HTR-8/SVneo (cell line): ENCODE measurements at places on chromosomes 1 and 21.

DNA sequence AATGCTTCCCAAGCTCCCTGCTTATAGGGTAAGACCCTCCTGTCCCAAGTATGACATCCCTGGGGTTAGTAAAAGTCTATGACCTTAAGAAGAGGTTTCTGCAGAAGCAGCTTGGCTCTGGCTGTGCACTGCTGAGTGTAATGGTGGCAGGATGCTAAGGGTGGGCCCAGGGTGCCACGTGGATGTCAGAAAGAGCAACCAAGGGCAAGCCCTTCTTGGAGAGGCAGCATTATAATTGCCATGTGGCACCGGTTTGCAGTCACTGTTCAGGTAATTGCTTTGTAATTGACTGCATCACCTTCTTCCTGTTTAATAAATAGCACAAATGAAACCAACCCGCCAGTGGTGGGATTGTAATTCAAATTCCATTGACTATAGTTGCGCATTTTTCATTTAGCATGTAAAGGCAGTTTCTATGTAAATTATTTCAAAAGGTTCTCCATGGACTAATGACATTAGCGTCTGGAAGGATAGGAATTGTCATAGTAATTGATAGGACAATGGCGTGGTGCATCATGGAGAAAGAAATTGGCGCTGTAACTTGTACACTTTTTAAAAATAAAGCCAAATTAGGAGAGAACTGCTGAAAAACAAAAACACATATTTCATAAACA is 490.6 kb upstream of the VAMP3 start:
- DNase-seq = no peak

DNA sequence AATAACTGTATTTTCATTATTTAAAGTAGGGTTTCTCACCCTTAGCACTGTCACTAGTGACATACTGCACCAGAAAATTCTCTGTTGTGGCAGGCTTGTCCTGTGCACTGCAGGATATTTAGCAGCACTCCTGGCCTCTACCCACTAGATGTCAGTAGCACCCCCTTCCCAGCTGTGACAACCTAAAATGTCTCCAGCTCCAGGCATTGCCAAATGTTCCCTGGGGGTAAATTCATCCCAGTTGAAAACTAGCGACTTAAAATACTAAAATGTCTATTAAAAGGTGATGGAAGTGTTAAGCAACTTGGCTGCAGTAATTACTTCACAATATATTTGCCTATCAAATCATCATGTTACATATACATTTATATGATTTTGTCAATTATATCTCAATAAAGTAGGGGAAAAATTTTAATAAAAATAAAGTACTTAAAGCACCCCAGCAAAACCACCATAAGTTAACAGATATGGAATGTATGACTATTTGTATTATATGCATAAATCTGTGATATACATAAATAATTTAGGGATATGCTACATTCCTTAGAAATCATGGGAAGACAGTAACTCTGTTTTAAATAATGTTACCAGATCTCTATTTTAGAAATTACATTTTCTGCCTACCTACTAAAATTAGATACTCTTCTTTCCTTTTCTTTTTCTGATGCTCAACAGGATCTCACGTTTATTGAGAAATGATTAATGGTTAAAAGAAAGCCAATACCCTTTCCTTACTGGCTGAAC is 74.6 kb downstream of the ARID4B start:
- peak; percentile 39 for DNase-seq

- no peak for DNase-seq
Measured at GRCh38 chr1:117076648-117077047, 16.5 kb downstream of the TTF2 start.

DNA sequence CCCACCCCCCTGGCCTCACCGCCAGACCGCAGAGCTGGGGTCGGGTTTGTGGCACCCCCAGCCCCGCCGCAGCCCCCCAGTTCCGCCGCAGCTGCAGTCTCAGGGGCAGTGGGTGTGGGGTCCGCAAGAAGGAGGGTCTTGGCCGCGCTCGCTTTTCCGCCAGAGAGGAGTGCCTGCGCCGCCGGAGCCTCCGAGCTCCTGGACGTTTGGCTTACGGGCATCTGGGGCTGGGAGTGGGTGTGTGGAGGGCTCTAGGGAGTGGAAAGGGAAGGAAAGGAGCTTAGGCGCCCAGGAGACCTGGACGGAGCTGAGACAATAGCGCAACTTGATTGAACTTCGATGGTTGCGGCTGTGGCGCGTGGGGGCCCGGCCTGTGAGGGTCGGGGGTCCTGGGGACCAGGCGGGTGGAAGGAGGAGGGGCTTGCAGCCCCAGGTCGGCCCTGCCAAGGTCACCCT is 88.8 kb upstream of the IPO9 start:
- DNase-seq = no peak

GRCh38 chr1:65359888-65360287 is 50.5 kb downstream of the DNAJC6 start:
- no peak for DNase-seq

DNA sequence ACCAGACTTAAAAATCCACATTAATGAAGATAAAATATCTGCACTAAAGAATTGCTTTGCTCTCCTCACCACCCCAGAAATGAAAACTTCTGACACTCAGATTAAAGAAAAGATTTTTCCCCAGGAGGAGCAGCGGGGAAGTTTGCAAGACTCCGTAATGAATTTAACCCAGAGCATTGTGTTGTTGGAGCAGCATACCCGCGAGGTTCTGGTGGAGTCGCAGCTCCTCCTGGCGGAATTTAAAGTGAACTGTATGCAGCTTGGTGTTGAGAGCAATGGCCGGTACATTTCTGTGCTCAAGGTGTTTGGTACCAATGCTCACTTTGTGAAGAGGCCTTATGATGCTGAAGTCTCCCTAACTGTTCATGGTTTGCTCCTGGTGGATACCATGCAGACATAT is 46.4 kb downstream of the VPS13D start:
- DNase-seq = no peak

- no peak for DNase-seq
Measured at GRCh38 chr1:107950464-107950863, 14.5 kb downstream of the VAV3 start.

GRCh38 chr1:181015251-181015615 is 7.4 kb downstream of the STX6 start:
- DNase-seq = no peak

GRCh38 chr1:241411776-241412338 is 54.9 kb upstream of the RGS7 start:
- DNase-seq = no peak

DNA sequence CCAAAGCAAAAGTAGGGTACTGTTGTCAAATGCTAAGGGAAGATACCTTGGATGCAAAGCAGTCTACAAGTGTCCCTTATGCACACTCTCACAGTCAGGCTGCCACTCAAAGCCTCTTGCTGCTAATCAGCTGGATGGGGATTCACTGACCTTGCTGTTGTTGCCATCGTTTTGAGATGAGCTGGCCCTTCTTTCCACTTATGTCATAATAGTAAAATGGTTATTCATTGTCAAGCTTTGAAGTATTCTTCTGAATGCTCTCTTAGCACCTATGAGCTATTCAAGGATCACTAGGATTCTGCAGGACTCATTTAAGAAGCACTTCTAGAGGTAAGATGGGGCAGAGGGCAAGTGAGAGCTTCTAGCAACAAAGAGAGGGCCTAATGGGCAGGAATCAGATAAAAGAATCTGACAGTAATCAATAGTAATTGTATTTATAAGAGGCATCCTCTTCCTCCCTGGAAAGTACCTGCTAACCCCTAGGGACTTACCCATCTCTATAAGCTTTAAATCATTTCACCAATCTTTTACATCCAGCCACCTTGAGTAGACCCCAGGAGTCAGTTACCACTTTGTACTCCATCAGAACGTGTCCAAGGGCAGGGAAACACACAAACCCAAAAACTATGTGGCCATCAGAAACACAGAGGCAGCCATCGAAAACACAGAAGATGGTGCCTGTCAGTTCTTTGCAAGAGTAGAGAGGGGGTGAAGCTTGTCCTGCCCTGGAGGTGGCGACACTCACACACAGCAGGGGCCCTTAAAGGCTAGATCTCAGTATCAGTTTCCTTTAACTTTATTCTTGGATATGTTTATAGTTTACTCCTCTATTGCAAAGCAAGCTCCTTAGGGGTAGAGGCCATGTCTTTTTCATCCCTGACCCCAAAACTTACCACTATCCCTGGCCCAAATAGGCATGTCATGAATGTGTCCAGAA is 103.7 kb upstream of the NFIA start:
- no peak for DNase-seq

GRCh38 chr1:36849956-36850355 is 184.4 kb downstream of the GRIK3 start:
- DNase-seq = no peak
